ENCODE measurements at places on chromosomes 3 and 15.
A peak's percentile ranks its signal among the peaks of the same experiment; 100 is the strongest.

DNA sequence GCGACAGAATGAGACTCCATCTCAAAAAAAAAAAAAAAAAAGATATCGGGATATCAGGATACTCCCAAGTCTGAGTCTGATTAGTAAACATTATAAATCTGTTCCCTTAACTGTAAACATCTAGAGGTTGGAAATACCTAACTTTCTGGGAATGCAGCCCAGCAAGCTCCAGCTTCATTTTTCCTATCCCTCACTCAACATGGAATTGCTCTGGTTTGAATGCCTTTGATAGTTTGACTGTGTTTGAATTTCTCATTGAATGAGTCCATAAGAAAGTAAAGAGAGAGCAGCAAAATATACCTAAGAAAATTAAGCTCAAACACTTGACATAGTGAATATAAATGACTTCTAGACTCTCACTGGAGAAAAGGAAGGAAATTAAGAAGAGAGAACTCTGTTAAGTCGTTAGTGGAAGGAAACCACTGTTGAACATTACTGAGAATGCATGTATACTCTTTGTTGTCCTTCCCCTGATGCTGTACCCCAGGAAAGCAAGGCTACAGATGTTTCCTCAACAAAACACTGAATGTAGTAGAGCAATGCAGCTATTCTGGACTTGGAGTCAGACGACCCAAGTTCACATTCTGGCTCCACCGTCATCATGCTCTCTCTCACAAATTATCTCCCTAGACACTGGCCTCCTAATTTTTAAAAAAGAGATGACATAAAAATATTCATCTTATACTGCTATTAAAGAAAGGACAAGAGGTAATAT lies 62.4 kb downstream of the CD200 start:
- DNase-seq, result no peak

GRCh38 chr3:149615731-149616221 lies 42.0 kb downstream of the WWTR1 start:
- DNase-seq, result no peak

DNA sequence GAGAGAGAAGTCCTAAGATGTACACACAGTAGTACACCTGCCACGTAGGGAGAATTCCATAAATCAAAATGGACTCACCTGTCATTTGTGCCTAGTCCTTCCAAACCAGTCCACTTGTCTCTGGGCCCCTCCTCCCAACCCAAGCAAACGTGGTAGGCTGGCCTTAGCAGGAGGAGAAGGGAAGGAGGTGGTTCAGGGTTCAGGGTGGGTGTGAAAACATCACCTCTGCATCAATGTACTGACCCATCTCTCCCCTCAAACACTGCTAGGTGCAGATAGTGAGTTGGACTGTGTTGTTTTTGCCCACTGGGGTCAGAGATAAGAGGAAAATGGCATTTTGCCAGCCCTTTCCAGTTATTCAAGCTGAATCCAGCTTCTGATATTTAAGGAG lies 99.3 kb downstream of the MME start:
- DNase-seq, result no peak

DNA sequence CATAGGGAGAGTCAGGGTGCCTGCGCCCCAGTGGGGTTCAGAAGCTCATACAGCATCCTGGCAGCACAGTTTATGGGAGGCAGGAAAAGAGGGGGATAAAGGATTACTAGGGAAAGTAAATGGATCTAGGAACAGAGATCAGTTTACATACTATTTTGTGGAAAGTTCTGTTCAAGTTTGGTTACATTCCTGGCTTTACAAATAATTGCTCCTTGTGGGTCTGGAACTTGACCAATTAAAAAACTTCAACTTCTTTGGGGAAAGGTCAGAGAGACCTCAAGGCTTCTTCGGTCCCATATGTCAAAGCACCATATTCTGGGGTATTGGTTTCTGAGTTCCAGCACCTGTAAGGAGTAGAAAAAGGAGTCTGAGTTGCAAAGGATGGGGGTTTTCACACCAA lies 64.1 kb downstream of the ZDHHC19 start:
- no peak for DNase-seq

- no peak for DNase-seq
These were observed 73.0 kb upstream of the ADPGK start for GRCh38 chr15:72856549-72857040.

DNA sequence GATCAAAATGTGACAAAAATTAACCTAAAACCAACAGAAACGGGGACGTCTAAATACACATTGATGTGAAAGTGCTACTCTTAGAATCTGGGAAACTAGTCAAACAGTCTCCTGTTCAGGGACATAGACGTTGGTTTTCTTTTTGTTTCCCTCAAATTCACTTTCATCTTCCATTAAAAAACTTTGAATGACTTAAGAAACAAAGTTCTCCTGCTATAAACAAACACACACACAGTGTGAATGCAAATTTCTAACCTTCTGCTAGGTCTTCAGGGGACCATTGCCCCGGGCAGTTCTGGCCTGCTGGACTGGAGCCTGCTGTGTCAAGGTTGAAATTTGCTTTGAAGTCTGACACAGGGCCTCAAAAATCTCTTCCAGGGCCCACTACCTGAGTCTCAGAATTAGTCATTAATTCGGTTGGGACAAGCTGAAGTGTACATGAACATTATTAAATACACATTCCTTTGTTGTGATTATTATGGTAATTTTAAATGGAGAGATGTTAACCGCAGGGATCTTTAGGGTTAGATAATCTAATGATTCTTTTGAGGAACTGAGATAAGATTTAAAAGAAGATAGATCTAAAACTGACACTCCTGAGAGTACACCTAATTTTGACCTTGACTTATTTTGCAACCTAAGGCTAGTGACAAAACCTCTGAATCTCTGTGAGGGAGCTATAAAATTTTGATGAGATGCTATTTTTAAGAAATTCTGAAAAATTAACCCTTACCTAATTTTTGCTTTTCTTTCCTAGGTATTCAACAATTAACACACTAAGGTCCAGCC lies 1260.4 kb downstream of the ROBO1 start:
- no peak for DNase-seq

GRCh38 chr3:134772011-134772410 lies 23.0 kb upstream of the EPHB1 start:
- no peak for DNase-seq

GRCh38 chr3:32818229-32818969 lies 602 bp downstream of the TRIM71 start:
- no peak for DNase-seq

GRCh38 chr3:52314489-52314888 lies 1.6 kb upstream of the DNAH1 start:
- DNase-seq, result no peak

- no peak for DNase-seq
These were observed 19.5 kb upstream of the C3orf70 start for GRCh38 chr3:185172086-185173049.

GRCh38 chr15:47870956-47871625 lies 153.8 kb downstream of the SEMA6D start:
- no peak for DNase-seq

GRCh38 chr15:55532944-55533343 lies 24.9 kb upstream of the DNAAF4 start:
- no peak for DNase-seq

- no peak for DNase-seq
These were observed 124.7 kb upstream of the RAD18 start for GRCh38 chr3:9087831-9088413.

- no peak for DNase-seq
These were observed 186.3 kb upstream of the MME start for GRCh38 chr3:154893813-154894212.

DNA sequence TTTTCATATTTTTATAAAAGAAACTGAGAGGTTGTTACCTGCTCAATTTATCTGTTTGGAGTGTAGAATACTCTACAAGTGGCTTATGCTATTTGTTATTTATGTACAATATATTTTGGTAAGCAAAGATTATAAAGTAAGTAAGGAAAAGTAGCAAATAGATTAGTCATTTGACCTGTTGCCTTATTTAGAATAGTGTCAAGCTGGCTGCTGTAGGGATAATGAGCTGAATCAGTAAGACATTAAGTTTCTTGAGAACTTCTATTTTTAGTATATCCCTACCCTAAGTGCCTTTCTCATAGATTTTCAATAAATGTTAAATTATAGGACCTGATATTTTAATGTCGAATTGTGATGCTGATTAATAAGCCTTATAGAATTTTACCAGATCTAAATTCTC lies 37.2 kb downstream of the ECT2 start:
- DNase-seq, result no peak

GRCh38 chr3:24302396-24302795 lies 192.3 kb downstream of the THRB start:
- no peak for DNase-seq

DNA sequence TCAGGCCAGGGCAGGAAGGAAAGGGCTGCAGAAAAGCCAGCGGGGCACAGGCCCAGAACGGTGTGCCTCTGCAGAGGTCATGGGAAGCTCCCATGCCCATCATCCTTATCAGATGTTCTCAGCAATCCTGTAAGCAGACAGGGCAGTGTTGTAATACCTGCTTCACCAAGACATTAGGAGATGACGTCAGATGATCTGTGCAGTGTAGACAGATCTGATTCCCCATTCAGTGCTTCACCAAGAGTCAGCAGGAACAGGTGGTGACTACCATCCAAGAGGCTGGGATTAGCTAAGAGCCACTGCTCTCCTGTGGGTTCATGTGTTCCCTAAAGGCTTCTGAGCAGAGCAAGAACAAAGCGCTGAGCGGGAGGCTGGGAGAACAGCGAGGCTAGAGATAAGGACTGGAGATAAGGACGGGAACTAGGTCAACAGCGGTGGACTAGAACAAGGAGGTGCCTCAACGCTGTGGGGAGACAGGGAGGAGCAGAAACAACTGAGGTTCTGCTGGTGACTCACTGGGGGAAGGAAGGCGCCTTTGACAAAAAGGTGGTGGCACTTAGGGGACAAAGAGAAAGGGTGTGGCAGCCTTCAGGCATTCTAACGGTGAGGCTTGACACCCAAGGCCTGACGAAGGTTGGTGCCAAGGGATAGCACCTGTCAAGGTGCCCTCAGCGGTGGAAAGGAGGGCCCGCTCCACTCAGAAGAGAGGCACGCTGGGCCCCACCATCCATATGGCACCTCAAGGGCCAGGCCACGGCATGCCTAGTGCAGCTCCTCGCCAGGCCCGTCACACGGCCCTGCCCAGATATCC lies 28.4 kb downstream of the CCDC12 start:
- DNase-seq, result peak; percentile 56

- no peak for DNase-seq
These were observed 29.5 kb downstream of the ARHGAP31 start for GRCh38 chr3:119323723-119324085.

GRCh38 chr3:146559388-146559787 lies 15.0 kb upstream of the PLSCR1 start:
- DNase-seq, result no peak

GRCh38 chr3:183699238-183699947 lies 1.8 kb downstream of the YEATS2 start:
- DNase-seq, result no peak

DNA sequence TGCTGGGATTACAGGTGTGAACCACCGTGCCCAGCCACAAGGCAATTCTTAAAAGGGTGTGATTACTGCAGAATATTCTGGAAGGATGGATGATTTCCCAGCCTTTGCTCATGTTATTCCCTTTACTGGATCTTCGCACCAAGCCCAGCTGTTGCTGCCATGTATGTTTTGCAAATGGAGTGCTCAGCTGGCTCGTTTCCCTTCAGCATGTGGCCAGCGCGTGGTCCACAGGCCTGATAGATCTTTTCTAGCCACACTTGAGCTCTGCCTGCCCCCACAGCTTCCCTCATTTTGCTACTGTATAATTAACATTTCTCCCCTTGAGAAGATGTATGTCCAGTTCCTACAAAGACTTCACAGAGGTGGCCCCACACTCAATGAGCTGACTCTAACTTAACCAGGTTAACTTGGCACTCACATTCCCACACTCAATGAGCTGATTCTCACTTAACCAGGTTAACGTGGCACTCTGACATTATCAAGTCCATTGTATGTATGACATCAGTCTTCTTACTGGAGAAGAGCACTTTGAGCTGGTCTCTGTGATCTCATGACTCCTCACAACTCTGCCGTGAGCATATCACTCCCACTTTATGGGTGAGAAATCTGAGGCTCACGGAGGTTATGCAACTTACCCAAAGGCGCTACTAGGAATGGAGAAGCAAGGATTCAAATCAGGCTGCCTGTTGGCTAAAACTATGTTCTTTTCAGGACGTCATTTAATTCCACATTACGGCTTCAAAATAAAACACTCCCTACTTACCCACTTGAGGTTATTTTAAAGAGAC lies 49.2 kb downstream of the TM4SF4 start:
- DNase-seq, result no peak

DNA sequence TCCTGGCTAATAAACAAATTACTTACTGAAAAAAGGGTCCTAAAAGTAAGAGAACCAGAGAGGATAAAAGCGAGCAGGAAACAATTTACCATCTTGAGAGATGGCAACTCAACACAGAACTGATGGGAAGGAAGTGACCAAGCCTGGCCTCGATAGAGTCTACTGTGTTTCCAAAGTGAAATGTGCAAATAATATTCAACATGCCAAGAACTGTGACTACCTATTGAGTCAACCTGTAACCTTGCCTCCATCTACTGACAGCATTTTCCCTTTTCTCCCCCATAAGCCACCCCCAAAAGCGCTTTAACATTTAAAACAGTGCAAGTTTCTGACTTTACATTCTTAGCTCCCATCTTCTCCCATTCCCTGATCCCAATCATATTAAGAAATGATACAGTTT lies 75.4 kb upstream of the PSMD6 start:
- DNase-seq, result no peak

- DNase-seq, result no peak
These were observed 293.7 kb downstream of the ARPP21 start for GRCh38 chr3:35932995-35933394.

DNA sequence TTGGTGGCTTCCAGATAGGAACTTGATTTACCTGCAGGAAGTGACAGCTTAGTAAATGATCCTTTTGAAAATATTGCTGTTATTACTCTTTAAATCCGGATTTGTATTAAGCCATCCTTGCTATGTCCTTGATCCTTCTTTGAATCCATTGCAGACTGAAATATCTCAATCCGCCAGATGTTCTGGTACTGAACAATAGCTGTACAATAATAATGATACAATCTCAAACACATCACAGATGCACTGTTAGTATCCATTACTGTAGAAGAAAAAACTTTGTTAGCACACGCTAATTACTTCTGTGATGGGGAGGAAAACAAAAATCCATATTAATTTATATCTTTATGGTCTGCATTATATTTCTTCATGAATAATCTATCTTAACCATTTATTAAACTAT lies 202.3 kb downstream of the CNTN4 start:
- no peak for DNase-seq

- DNase-seq, result no peak
These were observed 76.4 kb upstream of the MFGE8 start for GRCh38 chr15:88989578-88989977.

GRCh38 chr3:7307410-7307809 lies 446.5 kb downstream of the GRM7 start:
- DNase-seq, result no peak

- DNase-seq, result no peak
These were observed 3.1 kb upstream of the CXCR6 start for GRCh38 chr3:45940004-45940780.

GRCh38 chr3:130626049-130626448 lies 109.1 kb downstream of the COL6A6 start:
- no peak for DNase-seq
